Fibroblast of skin of right quadriceps (primary cell): ENCODE measurements at places on chromosomes 11 and 22.

- DNase-seq = peak; percentile 10
Observed at GRCh38 chr22:29658176-29658575, 54.7 kb downstream of the NF2 start.

- DNase-seq = no peak
Observed at GRCh38 chr11:12942157-12942556, 67.0 kb upstream of the RASSF10 start.

GRCh38 chr11:18135308-18135707 is 2.9 kb downstream of the MRGPRX3 start:
- DNase-seq = no peak

GRCh38 chr11:103798446-103798845 is 238.0 kb upstream of the DDI1 start:
- DNase-seq = no peak

DNA sequence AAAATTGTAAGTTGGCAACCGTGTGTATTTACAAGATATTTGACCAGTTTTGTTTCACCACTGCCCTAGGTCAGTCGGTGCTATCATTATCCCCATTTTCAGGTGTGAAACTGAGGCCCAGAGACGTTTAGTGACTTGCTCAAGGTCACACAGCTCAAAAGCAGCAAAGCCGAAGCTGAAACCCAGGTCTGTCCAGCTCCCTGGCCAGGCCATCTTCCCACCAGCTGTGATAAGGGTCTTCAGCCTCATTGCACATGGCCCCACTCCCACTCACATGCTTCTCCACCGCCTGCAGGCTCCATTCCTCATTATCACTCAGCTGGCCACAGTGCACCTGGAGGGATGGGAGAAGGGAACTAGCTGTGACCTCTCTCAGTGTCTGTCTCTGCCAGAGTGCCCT is 83.2 kb downstream of the PDE2A start:
- DNase-seq = no peak

DNA sequence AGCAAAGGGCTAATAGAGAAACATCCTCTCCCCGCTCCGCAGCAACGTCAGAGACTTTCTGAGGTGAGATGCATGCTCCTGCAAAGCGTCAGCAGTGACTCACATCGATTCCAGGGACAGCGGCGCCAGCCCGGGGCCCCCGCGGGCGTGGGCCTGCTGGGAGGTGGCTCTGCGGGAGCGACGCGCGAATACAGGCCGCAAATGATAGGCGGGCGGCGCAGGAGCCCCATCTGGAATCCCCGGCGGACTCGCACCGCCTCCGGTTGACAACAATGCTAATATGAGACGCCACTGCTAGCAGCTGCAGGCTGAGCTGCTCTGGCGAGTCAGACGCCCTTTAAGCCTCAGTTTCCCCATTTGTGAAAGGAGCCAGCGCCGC is 557 bp downstream of the RANGAP1 start:
- DNase-seq = peak; percentile 91

DNA sequence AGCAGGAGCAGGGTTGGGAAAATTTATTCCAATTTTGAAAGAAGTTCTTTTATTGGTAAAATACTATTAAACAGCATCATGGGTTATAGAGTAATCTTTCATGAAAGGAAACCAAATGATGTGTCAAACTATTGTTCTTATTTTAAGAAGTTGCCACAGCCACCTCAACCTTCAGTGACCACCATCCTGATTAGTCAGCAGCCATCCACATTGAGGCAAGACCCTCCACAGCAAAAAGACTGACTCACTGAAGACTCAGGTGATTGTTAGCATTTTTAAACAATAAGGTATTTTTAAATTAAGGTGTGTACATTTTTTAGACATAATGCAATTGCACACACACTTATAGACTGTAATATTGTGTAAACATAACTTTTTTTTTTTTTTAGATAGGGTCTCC is 3.7 kb upstream of the HEPHL1 start:
- no peak for DNase-seq

GRCh38 chr11:67558084-67558772 is 25.4 kb upstream of the GSTP1 start:
- DNase-seq = no peak

- peak; percentile 85 for DNase-seq
Observed at GRCh38 chr11:104033134-104033533, 3.3 kb upstream of the DDI1 start.

DNA sequence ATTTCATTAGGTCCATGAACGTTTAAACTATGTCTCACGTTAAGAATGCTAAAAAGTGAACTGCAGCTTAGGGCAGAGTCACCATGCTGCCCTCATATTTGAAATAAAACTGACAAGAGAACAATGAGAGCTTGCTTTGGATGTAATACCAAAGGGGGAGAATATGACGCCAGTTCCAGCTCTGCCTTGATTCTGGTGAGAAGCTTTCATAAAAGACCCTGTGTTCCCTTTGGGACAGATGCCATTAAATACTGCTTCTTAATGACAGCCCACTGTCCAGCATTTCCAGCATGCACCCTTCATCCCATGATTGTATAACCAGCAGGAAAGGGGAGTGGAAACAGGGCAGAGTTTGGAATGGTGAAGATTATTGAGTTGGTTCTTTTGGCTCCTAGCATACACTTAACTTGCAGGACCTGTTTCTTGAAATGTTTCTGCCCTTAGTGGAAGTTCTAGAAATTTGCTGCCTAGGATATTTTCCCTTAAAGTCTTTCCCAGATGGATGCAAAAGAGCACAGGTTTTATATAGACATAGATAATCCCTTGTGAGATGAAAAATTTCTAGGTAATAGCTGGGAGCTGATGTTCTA is 139.3 kb upstream of the LDLRAD3 start:
- DNase-seq = no peak

DNA sequence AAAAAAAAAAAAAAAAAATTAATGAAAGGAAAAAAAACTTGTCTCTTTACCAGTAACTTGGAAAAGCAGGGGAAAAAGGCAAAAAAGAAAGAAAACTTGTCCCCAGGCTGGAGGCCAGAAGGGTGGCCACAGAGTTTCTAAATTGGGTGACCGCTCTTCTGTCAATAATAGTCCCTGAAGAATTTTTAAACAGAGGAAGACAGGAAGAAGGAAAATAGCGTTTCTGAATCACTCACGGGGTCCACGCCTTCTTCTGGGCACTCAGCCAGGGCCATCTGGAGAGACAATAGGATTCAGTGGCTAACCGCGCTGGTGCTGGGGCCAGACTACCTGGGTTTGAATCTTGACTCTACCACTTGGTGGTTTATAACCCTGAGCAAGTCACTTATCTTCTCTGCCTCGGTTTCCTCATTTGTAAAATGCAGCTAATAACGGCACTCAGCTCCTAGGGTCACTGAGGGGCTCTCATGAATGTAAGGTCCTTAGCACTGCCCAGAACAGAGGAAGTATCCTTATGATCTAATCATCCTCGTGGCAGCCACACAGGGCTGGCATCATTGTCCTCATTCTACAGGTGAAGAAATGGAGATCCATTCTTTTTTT is 7.0 kb downstream of the C11orf86 start:
- peak; percentile 94 for DNase-seq
